NCI-H1048 (cell line): ENCODE measurements at places on chromosomes 6 and 20.

- no peak for DNase-seq
These were observed 92.3 kb upstream of the ELOVL5 start for GRCh38 chr6:53441035-53441493.

DNA sequence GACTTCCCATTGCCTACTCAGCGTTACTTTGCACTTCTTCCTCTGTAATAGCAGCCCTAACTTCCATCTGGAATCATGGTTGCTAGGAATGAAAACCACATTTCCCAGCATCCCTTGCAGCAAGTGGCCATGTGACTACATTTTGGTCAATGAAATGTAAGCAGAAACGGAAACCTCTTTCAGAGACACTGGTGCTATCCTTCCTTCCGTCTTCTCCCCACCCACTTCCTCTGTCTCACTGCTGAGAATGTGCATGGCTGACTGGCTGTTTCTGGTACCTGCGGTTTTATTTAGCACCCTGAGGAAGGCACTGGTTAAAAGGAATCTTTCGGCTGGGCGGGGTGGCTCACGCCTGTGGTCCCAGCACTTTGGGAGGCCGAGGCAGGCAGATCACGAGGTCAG is 107.4 kb downstream of the SCML4 start:
- DNase-seq, result no peak

DNA sequence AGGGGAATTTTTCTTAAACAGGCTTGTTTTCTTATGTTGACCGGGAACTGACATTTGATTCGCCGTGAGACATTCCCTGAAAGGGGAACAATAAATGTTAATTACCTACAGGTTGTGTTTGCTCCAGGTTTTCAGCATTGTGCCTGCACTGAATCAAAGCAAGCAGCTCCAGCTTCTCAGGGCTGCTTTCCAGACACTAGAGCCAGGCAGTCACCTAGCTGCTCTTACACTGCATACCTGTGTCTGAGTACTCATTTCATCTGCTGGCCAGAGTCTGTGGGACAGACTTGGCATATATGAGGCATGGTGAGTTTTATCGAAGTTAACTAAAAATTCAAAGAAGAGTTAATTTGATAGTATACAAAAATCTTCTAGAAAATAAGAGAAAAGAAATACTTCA is 951.8 kb upstream of the MAP3K7 start:
- no peak for DNase-seq

DNA sequence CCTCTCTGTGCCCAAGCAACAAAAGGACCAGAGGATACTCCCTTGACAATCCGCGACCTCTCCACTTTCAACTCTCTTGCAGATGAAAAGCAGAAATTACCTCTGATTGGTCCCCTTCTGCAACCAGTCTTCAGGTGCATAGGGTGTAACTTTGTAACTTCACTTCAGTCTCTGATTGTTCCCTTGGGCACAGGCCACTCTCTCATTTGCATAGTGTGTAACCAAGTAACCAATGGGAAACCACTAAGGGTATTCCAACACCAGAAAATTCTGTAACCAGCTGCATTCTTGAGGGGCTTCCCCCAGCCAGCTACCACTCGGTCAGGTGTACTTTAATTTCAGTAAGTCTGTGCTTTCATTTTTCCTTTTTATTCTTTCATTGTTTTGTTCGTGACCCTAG is 4.4 kb upstream of the RAET1L start:
- DNase-seq, result no peak

DNA sequence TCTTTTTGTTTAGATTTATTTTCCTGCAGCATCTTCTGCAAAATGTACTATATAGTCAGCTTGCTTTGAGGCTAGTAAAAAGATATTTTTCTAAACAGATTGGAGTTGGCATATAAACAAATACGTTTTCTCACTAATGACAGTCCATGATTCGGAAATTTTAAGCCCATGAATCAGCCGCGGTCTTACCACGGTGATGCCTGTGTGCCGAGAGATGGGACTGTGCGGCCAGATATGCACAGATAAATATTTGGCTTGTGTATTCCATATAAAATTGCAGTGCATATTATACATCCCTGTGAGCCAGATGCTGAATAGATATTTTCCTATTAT is 3.2 kb downstream of the FOXC1 start:
- no peak for DNase-seq

DNA sequence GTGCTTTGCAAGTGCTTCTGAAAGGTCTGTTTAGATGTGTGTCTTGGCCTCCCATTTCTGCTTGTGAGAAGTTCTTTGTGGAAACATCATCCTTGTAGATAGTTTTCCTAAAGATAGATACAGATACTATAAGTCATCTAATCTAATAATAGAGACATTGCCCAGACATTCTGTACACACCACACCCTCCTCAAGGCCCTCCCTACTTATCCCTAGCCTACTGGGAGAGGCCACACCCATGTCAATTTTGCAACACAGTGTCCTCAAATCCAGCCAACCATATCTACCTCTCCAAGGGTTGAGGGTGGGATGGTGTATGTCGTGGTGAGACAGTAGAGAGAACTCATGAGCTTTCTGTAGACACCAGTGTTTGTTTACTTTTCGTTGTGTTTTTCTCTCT is 6.2 kb downstream of the KDM1B start:
- DNase-seq, result no peak

- no peak for DNase-seq
These were observed 152.3 kb downstream of the CDC5L start for GRCh38 chr6:44539701-44540355.

DNA sequence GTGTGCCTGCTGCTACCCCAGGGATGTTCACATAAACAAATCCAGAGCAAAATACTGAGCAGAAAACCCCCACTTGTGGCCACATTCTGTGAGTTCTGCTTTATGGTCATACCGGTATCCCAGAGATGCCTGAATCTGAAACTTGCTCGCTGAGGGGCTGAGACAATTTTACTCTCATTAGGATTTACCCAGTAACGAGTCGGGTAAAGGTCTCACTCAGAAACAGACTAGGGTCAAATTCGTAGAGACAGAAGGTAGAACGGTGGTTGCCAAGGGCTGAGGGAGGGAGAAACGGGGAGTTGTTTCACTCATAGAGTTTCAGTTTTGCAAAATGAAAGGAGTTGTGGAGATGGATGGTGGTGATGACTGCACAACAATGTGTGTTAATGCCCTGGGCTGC is 45.4 kb upstream of the NKX2-2 start:
- DNase-seq, result no peak

DNA sequence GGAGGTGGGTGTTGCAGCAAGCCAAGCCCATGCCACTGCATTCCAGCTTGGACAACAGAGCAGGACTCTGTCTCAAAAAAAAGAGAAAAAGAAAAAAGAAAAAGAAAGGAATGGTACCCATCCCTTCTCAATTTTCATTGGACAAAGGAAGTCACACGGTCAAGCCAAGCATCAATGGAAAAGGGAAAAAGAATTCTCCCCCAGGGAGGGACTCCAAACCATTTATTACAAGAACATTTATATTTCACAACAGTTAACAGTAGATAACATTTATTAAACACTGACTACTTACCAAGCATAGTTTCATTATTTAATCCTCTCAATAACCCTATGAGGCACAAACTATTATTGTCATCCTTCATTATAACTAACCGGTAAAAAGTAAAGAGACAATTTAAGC is 6.6 kb upstream of the KIF13A start:
- no peak for DNase-seq

DNA sequence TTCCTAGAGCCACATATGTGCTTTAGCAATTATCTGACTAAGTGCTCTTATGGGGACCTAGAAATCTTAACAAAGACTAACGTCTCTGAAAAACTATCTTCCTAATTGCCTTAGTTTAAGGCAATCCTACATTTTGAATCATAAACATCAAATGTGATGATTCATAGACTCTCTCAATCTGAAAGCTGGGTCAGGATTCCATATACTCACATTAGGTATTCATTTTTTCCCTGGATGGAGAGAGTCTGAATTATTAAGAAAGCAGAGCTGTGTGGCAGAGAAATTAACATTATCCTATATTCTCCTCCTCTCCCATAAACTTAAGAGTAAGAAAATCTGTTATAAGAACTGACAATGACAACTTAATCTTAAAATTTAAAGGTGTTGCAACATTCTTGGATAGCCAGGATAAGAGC is 1.6 kb upstream of the PRL start:
- no peak for DNase-seq

DNA sequence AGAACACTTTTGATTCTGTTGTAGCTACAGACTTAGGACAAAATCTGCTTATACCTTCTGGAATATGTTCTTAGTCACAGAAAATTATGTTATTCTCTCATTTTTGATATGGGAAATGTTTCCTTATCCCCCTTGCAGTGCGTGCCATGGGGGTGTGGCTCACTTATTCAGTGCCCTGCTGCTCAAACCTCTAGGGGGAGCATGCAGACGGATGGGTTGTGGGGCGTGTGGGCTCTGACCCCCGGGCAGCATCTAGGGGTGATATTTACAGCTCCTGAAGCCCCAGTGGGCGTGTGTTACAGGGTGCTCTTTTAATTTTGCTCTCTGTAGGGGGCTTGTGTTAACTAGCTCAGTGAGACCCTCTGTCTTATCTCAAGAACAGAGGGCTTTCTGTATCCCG is 61.3 kb upstream of the FERMT1 start:
- no peak for DNase-seq

- no peak for DNase-seq
These were observed 77.1 kb downstream of the GPR63 start for GRCh38 chr6:96760153-96760687.

DNA sequence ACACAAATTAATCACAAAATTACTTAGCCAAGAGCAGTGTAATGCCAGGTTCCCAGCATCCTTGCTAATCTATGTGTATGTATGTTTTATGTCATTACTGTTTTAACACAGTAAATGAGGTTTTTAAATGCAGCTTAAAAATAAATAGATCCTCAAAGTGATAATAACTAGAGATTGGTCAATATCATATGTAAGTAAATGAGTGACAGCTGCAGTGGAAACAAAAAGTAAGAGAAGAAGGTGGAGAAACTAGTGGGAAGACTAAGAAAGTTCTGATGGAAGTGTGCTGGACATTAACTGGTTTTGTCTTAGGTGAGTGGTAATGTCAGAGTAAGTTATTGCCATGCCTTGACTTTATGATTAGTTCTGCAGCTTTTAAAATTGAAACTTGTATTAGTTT is 1.9 kb upstream of the GJB7 start:
- DNase-seq, result no peak

DNA sequence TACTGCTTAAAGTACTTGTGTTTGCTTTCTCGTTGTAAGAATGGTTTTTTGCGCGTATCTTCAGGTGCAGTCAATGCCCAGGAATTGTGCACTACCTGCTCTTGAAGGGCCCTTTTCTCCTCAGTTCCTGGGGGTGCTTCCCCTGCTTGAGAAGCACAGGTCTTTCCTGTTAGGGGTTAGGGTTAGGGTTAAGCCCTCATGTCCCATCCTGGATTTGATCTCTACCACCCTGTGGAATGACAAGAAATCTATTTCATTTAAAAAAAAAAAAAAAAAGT is 39.6 kb upstream of the TBXT start:
- no peak for DNase-seq

DNA sequence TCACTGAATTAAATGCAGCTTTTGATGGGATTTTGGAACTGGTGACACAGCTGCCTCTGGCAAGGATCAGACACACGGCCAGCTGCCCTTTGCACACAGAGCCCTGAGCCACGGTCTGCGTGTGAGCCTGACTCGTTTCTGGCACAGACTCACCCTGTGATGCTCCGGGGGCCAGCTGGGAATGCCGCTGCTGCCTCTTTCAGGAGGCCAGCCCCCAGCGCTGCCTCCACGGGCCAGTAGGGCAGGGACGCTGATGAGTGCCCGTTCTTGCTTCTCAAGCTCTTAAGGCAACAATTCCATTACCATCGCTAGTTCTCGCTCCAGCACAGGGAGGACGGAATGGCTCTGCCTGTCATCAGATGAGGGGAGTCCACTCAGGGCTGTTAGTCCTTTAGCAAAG is 61.6 kb downstream of the IRF4 start:
- no peak for DNase-seq

DNA sequence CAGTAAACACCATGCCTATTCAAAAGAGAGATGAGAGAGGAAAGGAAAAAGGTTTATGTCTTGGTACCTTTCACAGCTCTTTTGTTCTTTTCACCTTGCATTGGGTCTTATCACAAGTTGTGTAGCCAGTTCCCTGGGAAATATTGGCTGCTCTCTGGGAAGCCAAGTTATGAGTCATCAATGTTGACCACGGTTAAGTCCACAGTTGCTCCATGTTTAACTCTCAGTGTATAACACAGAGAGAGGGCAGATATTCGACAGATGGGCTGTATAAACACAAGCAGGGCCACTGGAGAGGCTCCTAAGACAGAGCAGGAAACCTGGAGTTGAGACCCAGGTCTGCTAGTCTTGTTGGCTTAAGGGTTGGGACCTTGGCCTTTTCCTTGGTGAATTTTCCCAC is 718.6 kb downstream of the QKI start:
- no peak for DNase-seq

GRCh38 chr6:113397236-113397635 is 459.9 kb upstream of the MARCKS start:
- no peak for DNase-seq

DNA sequence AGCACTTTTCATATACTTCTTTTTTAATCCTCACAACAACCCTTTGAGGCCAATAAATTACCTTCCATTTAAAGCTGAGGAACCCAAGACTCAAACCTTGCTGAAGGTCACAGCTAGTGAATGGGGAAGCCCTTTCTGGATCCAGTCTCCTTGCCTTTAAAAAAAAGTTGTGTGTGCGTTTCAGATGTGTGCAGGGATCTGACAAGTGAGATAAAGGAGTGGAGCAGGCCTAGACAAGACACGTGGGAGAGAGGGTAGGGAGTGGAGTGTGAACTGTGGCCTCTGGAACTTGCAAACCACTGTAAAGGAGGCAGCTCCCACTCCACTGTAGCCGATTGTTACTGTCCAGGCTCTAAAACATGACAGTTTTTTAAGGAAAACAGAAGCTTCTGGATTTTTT is 1.9 kb downstream of the KLHL32 start:
- no peak for DNase-seq

GRCh38 chr6:136592930-136593673 is 42.9 kb upstream of the MAP7 start:
- DNase-seq, result no peak

GRCh38 chr6:148857798-148858390 is 111.1 kb downstream of the UST start:
- no peak for DNase-seq

GRCh38 chr6:16184129-16184528 is 54.3 kb upstream of the GMPR start:
- DNase-seq, result no peak

DNA sequence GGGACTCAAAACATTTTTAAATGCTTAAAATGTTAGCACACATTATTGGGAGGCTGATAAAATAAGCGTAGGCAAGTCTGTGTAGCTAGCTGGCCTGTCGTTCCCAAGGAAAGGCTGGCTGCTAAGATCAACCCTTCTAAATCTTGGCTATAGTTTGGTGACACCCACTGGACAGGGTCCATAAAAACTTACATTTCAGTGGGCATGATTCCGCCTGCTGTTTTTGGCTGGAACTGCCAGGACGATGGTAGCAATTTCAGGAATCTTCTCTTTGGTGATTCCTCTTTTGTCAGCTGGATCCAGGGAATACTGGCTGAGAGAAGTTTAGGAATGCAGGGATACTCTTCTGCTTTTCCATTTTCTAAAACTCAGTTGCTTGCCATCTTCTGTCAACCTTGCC is 162.2 kb downstream of the NKAIN2 start:
- DNase-seq, result no peak

- no peak for DNase-seq
These were observed 474 bp downstream of the RBM38 start for GRCh38 chr20:57391439-57392301.
